ENCODE measurements at places on chromosomes 3 and 15. TPM values are rescaled to one million over a fixed set of nuclear protein-coding genes. Genes with fewer than 3 reads are reported as not detected.

Gene CHSY1
- total RNA-seq = 31.5 TPM

Gene NOX5
- total RNA-seq = 0.72 TPM

Gene CA12
- 17.7 TPM for total RNA-seq

Gene WDR72
- total RNA-seq = not detected

Gene SACM1L
- total RNA-seq = 51.3 TPM

Gene MAP6D1
- total RNA-seq = 2.9 TPM

- H3K4me3 ChIP-seq = no peak overlapping the region
- H3K36me3 ChIP-seq = no peaks in the 10 kb centered on the region
- H3K4me1 ChIP-seq = peaks cover 11% of the 10 kb centered on the region
Measured at GRCh38 chr15:68339481-68339880, 61.9 kb downstream of the FEM1B start.

DNA sequence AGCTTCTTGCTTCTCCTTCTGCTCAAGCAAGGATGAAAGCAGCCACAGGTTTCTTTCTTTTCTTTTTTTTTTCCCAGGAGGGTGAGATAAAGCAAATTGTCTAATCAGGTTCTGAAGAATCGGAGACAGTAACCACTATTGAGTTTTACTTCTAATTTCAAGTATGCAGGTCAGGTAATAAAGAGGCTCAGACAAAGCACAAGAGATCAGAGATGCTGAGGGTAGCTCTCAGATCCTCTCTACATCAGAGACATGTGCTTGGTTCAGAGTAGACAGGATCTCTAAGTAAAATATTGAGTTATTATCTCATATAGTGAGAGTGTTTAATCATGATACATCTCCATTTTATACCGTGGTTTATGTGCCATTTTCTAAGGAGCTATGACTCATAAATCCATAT, 168.5 kb downstream of the NFKBIZ start:
- no peaks in the 10 kb centered on the region for H3K27me3 ChIP-seq
- DNase-seq = no peak
- no peak overlapping the region for H3K4me3 ChIP-seq
- H3K36me3 ChIP-seq = peaks cover 12% of the 10 kb centered on the region

DNA sequence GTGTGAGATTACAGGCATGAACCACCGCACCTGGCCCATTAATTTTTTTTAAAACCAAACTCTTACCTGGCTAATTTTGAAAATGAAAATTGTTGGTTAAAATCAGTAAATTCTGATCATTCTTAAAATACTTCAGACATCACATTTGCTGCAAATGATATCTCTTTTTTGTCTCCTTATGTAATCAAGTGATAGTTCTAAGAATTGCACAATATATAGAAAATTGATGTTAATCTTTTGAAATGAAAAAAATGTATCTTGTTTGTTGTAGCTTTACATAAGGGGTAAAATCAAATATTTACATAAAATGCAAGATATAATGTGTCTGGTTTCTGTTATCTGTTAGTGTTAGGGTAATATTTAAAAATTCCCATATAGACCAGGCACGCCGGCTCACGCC, 5.0 kb downstream of the GTPBP8 start:
- peaks cover 30% of the 10 kb centered on the region for H3K4me1 ChIP-seq
- DNase-seq = no peak
- H3K4me3 ChIP-seq = no peak overlapping the region
- peaks cover 5% of the 10 kb centered on the region for H3K36me3 ChIP-seq
- H3K27ac ChIP-seq = no peak overlapping the region

GRCh38 chr3:169213956-169214355, 449.6 kb downstream of the MECOM start:
- H3K27ac ChIP-seq = no peak overlapping the region
- no peak for DNase-seq
- no peak overlapping the region for H3K4me3 ChIP-seq
- H3K4me1 ChIP-seq = peaks cover 12% of the 10 kb centered on the region
- peaks cover 3% of the 10 kb centered on the region for H3K27me3 ChIP-seq

- peaks cover 24% of the 10 kb centered on the region for H3K36me3 ChIP-seq
- DNase-seq = no peak
Measured at GRCh38 chr3:16406579-16406978, 106.9 kb downstream of the RFTN1 start.

DNA sequence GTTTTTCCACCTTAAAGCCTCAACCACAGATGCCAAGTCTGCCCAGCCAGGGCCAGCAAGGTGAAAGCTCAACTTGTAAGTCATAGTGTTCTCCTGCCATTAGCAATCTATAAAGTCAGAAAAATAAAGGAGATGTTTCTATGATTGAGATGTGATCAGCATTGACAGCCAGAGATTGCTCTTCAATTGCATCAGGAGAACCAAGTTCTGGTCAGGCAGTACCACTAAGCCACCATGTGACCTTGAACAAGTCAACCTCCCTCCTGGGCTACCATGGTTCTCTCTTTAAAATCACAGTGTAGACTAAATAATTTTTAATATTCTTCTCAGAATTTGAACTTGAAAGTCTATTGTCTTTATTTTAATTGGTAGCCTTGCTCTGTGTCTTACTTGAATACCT, 220.3 kb upstream of the HES1 start:
- no peaks in the 10 kb centered on the region for H3K4me1 ChIP-seq
- no peaks in the 10 kb centered on the region for H3K36me3 ChIP-seq
- no peak overlapping the region for H3K27ac ChIP-seq
- H3K4me3 ChIP-seq = no peak overlapping the region
- peaks cover 23% of the 10 kb centered on the region for H3K27me3 ChIP-seq
- no peak for DNase-seq

- H3K4me1 ChIP-seq = peaks cover 19% of the 10 kb centered on the region
- no peak overlapping the region for H3K27ac ChIP-seq
- no peaks in the 10 kb centered on the region for H3K27me3 ChIP-seq
- no peak overlapping the region for H3K4me3 ChIP-seq
- no peak for DNase-seq
Measured at GRCh38 chr15:100809151-100809550, 70.5 kb upstream of the ALDH1A3 start.

DNA sequence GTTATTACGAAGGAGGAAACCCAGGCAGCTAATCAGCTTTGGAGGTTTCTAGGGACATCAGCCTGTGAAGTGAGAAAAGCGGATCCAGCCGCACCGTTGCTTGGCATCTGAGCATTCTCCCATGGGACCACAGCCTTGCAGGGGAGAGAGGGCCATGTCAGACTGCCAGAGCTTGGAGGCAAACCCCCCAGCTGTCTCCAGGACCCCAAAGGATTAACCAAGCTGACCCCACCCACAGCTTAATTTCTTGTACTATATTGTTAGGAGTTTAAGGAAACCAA, 5.1 kb downstream of the IGDCC3 start:
- no peak for DNase-seq
- peaks cover 51% of the 10 kb centered on the region for H3K27me3 ChIP-seq
- H3K4me1 ChIP-seq = peaks cover 23% of the 10 kb centered on the region
- no peak overlapping the region for H3K27ac ChIP-seq

- H3K4me1 ChIP-seq = peaks cover 5% of the 10 kb centered on the region
- peaks cover 45% of the 10 kb centered on the region for H3K27me3 ChIP-seq
- no peak overlapping the region for H3K4me3 ChIP-seq
- no peak overlapping the region for H3K27ac ChIP-seq
- DNase-seq = peak; percentile 21
Measured at GRCh38 chr3:50525987-50526386, 22.6 kb upstream of the CACNA2D2 start.

- H3K27me3 ChIP-seq = peaks cover 2% of the 10 kb centered on the region
- no peak for DNase-seq
- no peak overlapping the region for H3K27ac ChIP-seq
- no peaks in the 10 kb centered on the region for H3K4me1 ChIP-seq
- no peaks in the 10 kb centered on the region for H3K36me3 ChIP-seq
Measured at GRCh38 chr3:112302150-112302830, 8.3 kb upstream of the SLC9C1 start.

GRCh38 chr3:99866261-99866761, 48.6 kb downstream of the CMSS1 start:
- peak; percentile 69 for DNase-seq
- no peaks in the 10 kb centered on the region for H3K27me3 ChIP-seq

DNA sequence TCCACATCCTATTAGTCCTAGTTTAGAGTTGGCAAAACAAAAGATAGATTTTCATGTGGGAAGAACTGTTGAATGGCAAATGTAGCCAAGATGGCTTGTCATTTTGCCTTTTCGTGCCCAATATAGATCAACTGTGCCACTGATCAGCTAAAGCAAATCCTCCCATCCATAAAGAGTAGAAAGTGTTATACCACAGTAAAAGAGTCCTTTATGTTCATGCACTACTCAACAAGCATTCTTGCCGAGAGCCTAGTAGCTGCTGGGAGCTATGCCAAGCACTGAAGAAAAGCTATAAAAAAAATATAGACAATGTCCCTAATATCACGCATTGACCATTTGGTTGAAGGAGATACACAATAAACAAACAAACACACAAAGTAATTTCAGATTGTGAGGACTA, 225.2 kb downstream of the KCNMB2 start:
- H3K4me3 ChIP-seq = no peak overlapping the region
- no peak for DNase-seq
- no peaks in the 10 kb centered on the region for H3K27me3 ChIP-seq
- H3K36me3 ChIP-seq = no peaks in the 10 kb centered on the region
- no peaks in the 10 kb centered on the region for H3K4me1 ChIP-seq

- DNase-seq = no peak
- H3K36me3 ChIP-seq = no peaks in the 10 kb centered on the region
Measured at GRCh38 chr3:187999821-188000220, 154.1 kb upstream of the LPP start.

Measured in HFFc6 (cell line).